Foreskin keratinocyte (primary cell): ENCODE measurements at places on chromosomes 13 and 19. TPM values are rescaled to one million over a fixed set of nuclear protein-coding genes. Genes with fewer than 3 reads are reported as not detected.

DNA sequence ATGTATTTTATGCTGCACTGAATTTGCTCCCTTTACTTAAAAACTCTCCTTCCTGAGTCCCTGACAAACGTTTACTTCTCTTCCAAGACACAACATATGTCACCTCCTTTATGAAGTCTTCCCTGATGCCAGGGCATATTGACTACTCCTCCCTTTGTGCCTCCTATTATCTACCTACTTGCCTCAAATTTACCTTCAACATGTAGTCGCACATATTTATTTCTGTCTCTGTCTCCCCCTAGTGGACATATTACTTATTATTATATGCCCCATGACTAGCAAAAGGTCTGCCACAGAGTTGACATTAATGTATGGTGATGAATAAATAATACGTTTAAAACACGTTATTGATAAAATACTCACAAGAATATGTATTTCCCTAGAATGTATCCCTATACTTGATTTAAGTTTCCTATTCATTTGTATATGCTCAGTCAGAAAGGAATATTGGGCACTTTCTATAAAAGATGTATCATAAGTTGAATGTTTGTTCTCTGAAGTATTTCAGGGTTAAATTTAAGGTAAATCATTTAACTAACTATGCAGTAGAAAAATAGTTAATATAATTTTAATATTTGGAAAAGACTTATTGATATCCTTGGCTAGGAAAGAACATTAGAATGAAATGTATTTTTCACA, 250.3 kb upstream of the ATXN8OS start:
- DNase-seq: peak; percentile 11

- no peak for DNase-seq
These were observed 34.4 kb downstream of the CCDC70 start for GRCh38 chr13:51895906-51896888.

- DNase-seq: no peak
These were observed 7.5 kb upstream of the SACS start for GRCh38 chr13:23440821-23441618.

- peak; percentile 78 for DNase-seq
These were observed at the start of gene ZNF554 for GRCh38 chr19:2819540-2820111. TSS of gene ZNF554 (plus strand) at chr19:2819868. CDS start at chr19:2820072, 204 bp downstream.

GRCh38 chr13:91398413-91399188, at the start of gene GPC5:
TSS of gene GPC5 (plus strand) at chr13:91398621.
- peak; percentile 46 for DNase-seq

- DNase-seq: no peak
These were observed 682.7 kb upstream of the ARGLU1 start for GRCh38 chr13:107250628-107251027.

DNA sequence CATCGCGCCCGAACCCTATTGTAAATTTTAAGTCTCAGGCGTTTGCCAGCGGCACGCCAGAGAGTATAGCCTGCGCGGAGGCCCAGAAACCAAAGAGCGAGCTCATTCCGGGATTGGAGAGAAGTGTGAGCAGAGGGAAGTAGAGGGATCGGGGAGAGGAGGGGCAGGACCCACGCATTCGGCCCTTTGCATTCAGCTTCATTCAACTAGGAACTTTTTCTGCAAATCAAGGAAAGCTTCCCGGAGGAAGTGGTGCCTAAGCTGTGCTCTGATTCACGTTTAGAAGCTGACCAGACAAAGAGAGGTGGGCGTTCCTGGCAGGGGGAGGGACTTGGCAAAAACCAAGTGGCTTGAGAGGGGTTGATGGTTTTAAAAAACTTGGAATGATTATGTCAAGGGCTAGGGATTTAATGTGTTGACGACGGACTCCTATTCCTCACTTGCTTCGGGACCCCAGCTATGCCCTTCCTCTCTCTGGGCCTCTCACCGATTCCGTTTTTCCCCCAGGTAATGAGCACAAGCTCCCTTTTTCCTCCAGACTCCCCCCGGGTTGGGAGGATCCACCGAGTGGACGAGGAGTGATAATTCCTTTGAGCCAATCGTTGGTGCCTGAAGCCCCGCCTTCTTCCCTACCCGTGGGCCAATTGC, 811 bp upstream of the PRMT1 start:
- DNase-seq: peak; percentile 91

- DNase-seq: no peak
These were observed 1420.3 kb downstream of the UQCRFS1 start for GRCh38 chr19:27792576-27793127.

DNA sequence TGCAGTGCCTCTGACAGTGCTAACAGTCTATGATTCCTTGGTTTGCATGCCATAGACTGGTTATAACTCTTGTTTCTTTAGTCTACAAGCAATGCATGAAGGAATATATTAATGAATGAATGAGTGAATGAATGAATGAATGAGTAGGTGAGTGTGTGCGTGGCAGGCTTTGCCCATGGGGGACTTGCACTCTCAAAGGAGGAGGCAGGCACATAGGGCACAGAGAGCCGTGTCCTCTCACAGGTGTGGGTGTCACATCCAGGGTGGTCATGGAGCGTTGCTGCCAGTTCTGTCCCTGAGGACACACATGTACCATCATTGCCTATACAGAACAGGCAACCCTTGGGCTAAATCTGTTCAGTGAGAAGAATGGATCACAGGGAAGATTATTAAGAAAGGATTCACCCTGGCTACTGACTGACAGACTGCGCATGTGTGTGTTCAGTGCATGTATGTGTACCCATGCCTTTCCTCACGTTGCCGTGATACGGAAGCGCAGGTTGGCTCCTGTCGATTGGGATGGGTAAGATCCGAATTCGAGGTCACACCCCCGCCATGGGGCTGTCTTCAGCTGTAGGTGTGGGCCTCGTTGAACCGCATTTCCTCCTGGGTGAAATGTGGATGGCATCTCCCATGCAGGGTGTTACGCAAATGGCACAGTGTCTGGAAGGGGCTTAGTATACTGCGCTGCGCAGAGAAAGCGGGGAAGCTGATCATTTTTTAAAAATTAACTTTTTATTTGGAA, 161.4 kb downstream of the STK24 start:
- no peak for DNase-seq

GRCh38 chr13:106355866-106356265, 179.6 kb downstream of the EFNB2 start:
- no peak for DNase-seq

DNA sequence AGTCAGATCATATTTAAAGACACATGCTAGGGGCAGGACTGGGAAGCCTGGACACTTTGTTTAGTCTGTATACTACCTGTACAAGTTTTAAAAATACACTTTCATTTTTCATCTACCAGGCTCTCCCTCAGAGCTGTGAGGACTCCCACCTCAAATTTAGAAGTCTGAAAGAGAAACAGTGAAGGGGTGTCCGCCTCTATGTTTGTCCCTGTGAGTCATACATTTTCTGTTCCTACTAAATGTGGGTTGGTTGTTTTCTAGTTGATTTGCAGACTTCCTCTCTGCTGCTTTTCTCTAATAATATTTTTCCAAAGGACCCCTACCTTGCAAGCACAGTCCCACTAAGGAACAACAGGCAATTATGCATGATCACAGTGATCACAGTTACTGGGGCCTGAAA, 110.5 kb downstream of the ENOX1 start:
- DNase-seq: no peak

DNA sequence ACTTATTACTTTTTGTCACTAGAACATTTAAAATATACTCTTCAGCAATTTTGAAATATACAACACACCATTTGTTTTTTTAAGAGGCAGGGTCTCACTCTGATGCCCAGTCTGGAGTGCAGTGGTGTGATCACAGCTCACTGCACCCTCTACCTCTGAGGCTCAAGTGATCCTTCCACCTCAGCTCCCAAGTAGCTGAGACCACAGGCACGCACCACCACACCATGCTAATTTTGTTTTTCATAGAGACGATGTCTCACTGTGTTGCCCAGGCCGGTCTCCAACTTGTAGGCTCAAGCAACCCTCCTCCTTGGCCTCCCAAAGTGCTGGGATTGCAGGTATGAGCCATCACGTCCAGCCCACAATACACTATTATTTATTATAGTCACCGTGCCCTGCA, 2.6 kb downstream of the IGFL2 start:
- DNase-seq: no peak

DNA sequence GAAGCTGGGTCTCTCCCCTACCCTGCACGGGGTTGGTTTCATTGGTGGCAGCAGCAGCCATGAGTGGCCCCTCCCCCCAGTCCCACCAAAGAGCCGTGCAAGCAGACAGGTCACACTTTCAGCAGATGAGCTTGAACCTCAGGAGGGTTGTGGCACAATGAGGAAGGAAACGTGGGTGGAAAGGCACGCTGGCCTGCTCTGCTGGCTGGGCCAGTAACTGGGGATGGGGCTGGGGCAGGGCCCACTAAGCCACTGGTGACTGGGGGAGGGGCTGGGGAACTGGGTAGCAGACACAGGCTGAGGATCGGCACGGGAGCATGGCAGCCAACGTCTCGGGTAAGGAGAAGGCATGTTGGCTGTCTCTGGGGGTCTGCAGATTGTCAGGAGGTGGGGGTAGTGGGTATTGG, at the start of gene P2RY11:
TSS of gene P2RY11 (plus strand) at position 289 of the 407 bp plus-strand sequence. CDS start at position 318, 29 bp downstream.
- no peak for DNase-seq

Gene PCDH9
- total RNA-seq: 0.11 and 0.14 TPM in 2 replicates

Gene FBXO17
- 11.5 and 13.4 TPM in 2 replicates for total RNA-seq

Gene FFAR1
- total RNA-seq: not detected in 2 replicates
